ENCODE measurements at places on chromosomes 11 and 22.

DNA sequence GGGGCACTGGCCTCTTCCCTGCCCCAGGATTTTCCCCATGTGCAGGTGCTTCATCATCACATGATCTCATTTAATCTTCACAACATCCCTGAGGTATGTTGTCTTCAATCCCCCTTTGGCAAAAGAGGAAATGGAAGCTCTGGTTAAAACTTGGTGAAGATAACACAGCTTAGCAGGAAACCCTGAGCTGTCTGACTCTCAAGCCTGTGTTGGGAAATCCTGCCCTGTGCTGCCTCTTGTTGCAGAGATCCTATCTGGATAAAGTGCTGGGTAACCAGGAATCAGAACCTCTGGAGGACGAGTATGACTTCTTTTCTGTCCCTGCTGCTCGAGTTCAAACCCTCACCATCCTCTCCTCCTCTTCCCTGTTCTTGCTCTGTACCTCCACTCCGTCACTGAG is 13.1 kb upstream of the E2F8 start:
- DNase-seq: no peak

DNA sequence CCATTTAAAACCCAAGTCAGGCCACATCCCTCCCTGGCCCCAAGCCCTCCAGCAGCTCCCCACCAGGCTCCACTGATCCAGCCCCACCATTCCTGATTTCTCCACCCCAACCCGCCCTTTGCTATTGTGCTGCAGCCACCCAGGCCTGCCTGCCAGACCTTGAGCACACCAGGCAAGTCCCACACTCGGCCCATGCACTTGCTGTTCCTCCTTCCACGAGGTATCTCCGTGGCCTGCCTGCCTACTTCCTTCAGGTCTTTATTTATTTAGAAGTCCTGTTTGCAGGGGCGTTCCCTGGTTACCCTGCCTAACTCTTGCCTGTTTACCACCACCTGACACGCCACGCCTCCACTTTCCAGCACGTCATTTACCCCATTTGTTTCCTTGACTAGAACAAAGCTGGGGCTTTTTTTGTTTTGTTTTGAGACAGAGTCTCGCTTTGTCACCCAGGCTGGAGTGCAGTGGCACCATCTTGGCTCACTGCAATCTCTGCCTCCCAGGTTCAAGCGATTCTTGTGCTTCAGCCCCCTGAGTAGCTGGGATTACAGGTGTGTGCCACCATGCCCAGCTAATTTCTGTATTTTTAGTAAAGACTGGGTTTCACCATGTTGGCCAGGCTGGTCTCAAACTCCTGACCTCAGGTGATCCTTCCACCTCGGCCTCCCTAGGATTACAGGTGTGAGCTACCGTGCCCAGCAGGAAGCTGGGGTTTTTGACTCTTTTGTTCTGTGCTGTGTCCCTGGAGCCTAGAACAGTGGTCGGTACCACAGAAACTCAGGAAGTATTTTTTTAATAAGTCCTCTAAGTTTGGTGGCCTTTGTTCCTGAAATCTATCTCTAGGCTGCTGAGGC is 6.7 kb downstream of the CENPM start:
- peak; percentile 89 for DNase-seq

- peak; percentile 58 for DNase-seq
These were observed 5.2 kb downstream of the MAML2 start for GRCh38 chr11:96337541-96338431.

GRCh38 chr22:45544588-45545170 is 42.0 kb downstream of the FBLN1 start:
- no peak for DNase-seq

GRCh38 chr11:65559951-65560537 is 1.9 kb upstream of the LTBP3 start:
- DNase-seq: no peak

- no peak for DNase-seq
These were observed 48.9 kb downstream of the DHCR7 start for GRCh38 chr11:71399341-71399740.

DNA sequence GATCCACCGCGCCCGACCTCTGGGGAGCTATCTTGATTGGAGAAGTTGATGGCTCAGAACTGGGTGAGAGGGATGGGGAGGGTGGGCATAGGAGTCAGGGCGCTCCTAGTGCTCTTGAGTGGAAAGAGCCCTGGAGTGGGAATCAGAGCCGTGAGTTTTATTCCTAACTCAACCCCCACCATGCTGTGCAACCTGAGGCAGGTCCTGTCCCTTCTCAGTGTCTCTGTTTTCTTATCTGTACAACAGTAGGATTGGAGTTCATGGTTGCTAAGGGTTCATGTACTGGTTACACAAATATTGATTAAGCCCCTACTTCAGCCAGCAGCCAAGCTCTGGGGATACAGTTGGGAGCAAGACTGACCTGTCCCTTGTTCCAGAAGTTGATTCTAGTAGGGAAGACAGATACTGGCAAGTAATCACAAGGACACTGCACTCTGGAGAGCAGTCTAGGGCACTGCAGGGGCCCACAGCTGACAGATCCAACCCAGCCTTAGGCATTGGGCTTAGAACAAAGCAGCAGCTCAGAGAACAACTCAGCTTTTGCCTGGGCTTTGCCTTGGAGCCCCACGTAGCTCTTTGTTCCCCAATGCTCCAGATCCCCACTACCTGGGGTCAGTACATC is 12.4 kb upstream of the DAGLA start:
- no peak for DNase-seq

DNA sequence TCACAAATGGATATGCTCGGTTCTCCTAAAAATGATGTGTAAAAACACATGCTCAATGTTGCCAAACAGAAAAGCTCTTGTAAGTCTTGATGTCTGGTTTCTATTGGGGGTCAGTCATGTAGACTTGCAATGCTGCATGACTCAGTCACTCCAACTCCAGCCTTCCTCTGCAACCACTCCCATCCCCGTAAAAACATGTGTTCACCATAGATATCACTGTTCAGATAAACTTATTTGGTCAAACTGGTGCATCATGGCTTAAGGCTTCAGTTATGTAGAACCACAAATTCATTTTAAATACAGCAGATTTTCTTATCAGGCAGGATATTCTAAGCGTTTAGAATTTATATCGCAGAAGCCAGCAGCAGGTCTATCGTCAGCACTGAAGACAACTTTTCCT is 298.4 kb upstream of the LUZP2 start:
- DNase-seq: no peak

GRCh38 chr11:24754406-24754805 is 257.6 kb downstream of the LUZP2 start:
- no peak for DNase-seq

GRCh38 chr11:416757-417621 is 2.2 kb upstream of the SIGIRR start:
- DNase-seq: peak; percentile 71

DNA sequence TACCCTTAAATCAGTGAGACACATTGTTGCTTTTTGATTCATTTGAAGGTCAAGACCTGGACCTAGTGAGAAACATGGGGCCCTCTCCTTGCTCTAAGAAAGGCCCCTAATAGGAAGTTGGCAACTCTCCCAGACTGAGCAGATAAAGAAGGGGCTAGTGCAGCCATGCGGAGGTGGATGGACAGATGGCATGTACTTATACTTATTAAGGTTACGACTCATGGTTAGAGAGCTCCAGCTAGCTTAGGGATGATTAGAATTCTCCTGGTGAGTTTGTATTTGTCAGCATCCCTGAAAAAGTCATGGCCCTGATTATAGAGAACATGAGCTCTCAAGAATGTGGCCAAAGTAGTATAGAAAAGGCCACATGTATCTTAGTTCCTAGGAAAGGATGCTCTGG is 112.1 kb upstream of the BDNF start:
- DNase-seq: no peak

- DNase-seq: no peak
These were observed 26.9 kb downstream of the SUSD2 start for GRCh38 chr22:24208012-24208749.

DNA sequence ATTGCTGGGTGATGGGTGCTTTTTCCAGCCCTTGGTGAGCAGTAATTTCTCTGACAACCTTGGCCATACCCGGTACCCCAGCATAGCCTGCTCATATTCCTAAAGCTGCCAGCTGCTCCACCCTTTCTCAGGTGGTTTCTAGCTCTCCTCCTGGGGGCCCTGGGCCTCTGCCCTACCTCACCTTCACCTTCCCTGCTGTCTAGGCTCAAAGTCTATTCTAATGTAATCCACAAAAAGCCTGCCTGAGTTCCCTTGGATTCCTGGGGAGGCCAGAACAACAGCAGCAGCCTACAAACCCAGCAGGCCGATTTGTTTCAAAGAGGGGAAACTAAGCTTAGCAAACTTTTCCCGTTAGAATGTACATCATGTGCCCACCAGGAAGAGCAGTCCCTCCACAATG is 117.6 kb downstream of the DSCAML1 start:
- no peak for DNase-seq

DNA sequence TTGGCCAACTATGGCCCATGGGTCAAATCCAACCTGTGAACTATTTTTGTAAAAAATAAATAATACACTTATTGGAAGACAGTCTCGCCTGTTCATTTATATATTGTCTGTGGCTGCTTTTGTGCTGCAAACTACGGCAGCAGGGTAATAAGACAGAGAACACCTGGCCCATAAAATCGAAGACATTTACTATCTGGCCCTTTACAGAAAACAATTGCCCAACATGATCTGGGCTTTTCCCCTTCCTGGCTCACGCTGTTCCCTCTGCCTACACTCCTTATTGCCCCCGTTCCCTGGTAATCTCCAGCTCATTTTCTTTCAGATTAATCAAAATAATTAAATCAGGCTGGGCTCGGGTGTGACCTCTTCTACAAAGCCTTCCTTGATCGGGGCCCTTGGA is 5.6 kb downstream of the PLAAT2 start:
- DNase-seq: no peak

DNA sequence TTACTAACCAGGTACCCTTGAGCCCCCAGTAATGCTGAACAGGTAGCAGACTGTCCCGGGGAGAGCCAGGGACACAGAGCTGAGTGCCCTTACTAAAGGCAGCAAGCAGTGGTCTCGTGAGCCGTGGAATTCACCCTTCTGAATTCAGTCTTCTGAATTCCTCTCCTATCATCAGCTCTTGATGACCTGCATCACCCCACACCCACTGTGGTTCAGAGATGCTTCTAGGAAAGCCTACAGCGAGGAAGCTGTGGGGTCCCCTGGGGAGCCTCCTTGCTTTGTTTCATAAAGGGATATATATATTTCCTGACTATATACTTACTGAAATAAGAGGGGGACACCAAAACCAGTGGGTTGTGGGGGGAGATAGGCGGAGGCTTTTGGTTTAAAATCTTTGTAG is 2.6 kb downstream of the SPATA19 start:
- DNase-seq: no peak

- DNase-seq: no peak
These were observed 22.3 kb downstream of the ARHGAP1 start for GRCh38 chr11:46677991-46678740.

DNA sequence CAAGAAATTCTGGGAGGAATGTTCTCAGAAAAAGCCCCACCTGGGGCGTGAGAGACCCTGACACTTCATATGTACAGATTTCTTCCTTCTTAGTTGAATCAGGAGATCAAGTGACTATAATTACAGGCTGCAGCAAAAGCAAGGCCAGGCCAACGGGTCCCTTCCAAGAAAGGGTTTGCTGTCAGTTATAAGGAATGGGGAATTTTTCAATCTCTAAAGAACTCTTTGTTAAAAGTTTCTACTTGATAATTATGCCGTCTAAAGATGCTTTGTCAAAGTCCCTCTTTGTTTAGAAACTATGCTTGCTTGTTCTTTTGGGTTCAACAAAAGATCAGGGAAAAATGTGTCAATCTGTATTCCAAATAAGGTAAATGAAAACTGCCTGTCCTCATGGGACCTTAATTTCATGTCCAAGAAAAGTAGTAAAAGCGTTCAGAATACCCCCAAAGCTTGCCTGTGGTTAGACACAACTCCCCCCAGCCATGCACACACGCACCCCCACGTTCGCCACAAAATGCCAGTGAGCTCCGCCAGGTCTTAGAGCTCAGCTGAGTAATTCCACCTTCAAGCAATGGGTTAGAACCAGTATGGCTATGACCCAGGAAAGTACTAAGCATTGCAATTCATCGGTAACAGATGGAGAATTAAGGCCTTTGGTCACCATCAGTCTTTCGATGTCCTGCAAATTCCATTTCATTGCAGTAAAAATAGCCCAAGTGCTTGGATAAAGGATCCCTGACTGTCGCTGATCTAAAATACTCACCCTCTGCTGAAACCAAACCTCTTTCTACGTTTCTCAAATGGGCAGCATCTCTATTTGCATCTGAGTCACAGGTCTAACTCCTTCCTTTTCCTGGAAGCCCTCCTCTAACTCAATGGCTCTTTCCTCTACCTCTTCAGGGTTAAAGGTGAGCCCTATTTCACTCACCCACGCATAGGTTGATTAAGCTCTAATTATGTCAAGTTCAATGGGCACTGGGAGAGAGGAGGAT is 419.2 kb upstream of the SYN3 start:
- DNase-seq: no peak

DNA sequence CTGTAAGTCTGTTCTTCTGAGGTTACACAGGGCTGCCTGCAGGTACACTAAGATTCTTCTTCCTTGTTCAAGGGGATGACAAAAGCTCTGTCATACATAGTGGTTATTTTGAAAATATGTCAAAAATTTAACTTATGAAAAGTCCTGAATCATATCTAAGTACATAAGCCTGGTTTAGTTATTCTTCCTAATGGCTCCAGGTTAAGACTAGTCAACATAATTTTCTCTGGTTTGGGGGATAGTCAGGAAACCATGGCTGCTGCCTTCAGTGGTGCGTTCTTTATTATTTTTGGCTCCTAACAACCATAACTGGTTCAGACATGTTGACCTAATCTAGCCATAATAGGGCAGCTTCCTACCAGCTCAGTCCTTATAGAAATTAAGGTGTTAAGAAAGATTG is 257.4 kb upstream of the DDI1 start:
- DNase-seq: no peak

DNA sequence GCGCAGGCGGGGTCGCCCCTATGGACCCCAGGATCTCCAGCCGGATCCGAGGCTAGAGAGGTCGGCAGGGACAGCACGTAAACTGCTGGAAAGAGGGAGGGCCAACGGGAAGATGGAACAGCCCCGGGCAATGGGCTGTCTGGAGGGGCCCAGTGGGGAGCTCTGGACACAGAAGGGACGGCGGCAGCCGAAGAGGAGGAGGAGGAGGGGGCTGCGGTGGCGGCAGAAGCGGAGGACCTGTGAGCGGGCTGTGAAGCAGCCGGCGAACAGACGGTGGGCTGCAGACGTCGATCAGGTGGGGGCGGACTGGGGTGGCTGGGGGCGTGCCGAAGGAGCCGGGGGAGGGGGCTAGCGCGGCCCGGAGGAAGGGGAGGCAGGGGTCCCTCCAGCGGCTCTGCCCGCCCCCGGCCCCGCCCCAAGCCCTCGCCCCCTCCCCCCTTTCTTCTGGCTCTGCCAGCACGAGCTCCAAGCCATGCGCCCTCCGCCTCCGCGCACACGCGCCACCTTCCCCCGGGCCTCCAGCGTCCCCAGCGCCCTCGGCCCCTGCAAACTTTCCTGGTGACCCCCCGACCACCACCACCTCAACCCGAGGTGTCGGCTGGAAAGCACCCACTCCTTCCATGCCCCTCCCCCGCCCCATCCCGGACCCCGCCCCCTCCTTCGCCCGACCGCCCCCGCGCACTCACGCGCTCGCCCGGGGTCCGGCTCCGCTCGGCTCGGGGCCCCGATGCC is 432 bp downstream of the TNKS1BP1 start:
- peak; percentile 57 for DNase-seq

- no peak for DNase-seq
These were observed 346.8 kb downstream of the OR4C45 start for GRCh38 chr11:50379484-50379883.

- peak; percentile 71 for DNase-seq
These were observed 626 bp upstream of the TBX10 start for GRCh38 chr11:67640021-67640757.

GRCh38 chr22:41364955-41365354 is 16.8 kb upstream of the TEF start:
- DNase-seq: no peak
